ENCODE measurements at places on chromosomes 4 and X. TPM values are rescaled to one million over a fixed set of nuclear protein-coding genes. Genes with fewer than 3 reads are reported as not detected.

TMEM154 gene
- total RNA-seq = 0.54 TPM

DNA sequence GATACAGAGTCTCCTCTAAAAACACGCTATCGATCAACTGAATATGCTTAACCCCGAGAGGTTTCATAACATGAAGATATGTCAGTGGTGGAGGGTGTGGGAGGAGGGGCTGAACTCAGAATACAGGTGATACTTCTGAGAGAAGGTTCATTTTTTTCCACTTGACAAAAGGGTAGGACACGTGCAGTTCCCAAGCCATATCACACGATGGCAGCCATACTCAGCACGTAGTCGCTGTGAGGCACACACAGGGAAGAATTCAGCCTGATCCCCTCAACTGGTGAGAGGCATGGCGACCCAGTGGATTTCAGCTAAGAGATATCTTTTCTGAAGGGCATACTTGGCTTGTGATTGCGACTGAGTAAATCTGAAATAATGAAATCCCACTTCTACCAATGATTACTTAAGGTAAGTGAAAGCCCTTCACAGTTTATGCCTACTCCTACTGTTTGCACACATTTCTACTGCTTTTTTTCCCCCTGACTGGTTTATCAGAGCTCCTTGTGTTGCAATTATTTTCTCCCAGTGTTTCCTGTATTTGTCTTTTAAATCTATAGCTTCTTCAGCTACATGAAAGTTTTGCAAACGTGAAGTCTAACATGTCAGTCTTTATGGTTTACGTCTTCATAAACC lies 133.1 kb downstream of the CORIN start:
- H3K4me1 ChIP-seq = no peaks in the 10 kb centered on the region
- no peaks in the 10 kb centered on the region for H3K36me3 ChIP-seq
- no peaks in the 10 kb centered on the region for H3K27me3 ChIP-seq
- H3K27ac ChIP-seq = no peak overlapping the region
- no peak overlapping the region for H3K4me3 ChIP-seq

SGCB gene
- 92.7 TPM for total RNA-seq

GRCh38 chrX:133984857-133985163 lies 584 bp downstream of the GPC3 start:
- no peaks in the 10 kb centered on the region for H3K36me3 ChIP-seq
- no peak overlapping the region for H3K27ac ChIP-seq
- H3K4me1 ChIP-seq = peaks cover 4% of the 10 kb centered on the region
- no peak overlapping the region for H3K4me3 ChIP-seq

- H3K27me3 ChIP-seq = no peaks in the 10 kb centered on the region
- no peak for DNase-seq
- no peak overlapping the region for H3K4me3 ChIP-seq
- no peaks in the 10 kb centered on the region for H3K36me3 ChIP-seq
- no peak overlapping the region for H3K27ac ChIP-seq
- no peaks in the 10 kb centered on the region for H3K4me1 ChIP-seq
These were observed 73.3 kb upstream of the STX18 start for GRCh38 chr4:4614925-4615678.

GRCh38 chr4:165191348-165191656 lies 16.1 kb upstream of the KLHL2 start:
- H3K27me3 ChIP-seq = no peaks in the 10 kb centered on the region
- no peaks in the 10 kb centered on the region for H3K4me1 ChIP-seq
- H3K27ac ChIP-seq = no peak overlapping the region
- no peak for DNase-seq

- no peak within 1 kb of the TSS for H3K27ac ChIP-seq
- no peaks in the 10 kb centered on the region for H3K4me1 ChIP-seq
- H3K36me3 ChIP-seq = no peaks in the 10 kb centered on the region
These were observed at the start of gene MAGEA8 for GRCh38 chrX:149881081-149881711. Gene MAGEA8 (plus strand): TSS chrX:149881183. CDS start chrX:149884273, 3,090 bp downstream.

GRCh38 chr4:151356510-151356909 lies 31.1 kb upstream of the SH3D19 start:
- no peak for DNase-seq
- H3K4me3 ChIP-seq = no peak overlapping the region
- no peaks in the 10 kb centered on the region for H3K27me3 ChIP-seq
- no peaks in the 10 kb centered on the region for H3K4me1 ChIP-seq
- no peaks in the 10 kb centered on the region for H3K36me3 ChIP-seq

- no peaks in the 10 kb centered on the region for H3K27me3 ChIP-seq
- H3K4me3 ChIP-seq = no peak overlapping the region
- no peaks in the 10 kb centered on the region for H3K36me3 ChIP-seq
- no peak for DNase-seq
- H3K4me1 ChIP-seq = no peaks in the 10 kb centered on the region
These were observed 223.4 kb upstream of the ATOH1 start for GRCh38 chr4:93605163-93605562.

DMD gene
- total RNA-seq = 189 TPM

GPR50 gene
- not detected for total RNA-seq

GRCh38 chr4:87985097-87985886 lies 9.8 kb downstream of the SPP1 start:
- no peaks in the 10 kb centered on the region for H3K36me3 ChIP-seq
- H3K27me3 ChIP-seq = no peaks in the 10 kb centered on the region
- H3K4me3 ChIP-seq = no peak overlapping the region
- no peak overlapping the region for H3K27ac ChIP-seq
- no peaks in the 10 kb centered on the region for H3K4me1 ChIP-seq
- no peak for DNase-seq

DNA sequence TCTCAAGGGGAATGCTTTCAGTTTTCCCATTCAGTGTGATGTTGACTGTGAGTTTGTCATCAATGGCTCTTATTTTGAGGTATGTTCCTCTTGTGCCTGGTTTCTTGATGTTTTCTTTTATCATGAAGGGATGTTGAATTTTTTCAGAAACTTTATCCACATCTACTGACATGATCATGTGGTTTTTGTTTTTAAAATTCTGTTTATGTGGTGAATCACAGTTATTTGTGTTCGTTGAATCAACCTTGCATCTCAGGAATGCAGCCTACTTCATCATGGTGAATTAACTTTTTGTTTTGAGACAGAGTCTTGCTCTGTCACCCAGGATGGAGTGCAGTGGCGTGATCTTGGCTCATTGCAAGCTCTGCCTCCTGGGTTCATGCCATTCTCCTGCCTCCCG lies 263.1 kb upstream of the KLF3 start:
- H3K4me3 ChIP-seq = no peak overlapping the region
- H3K27ac ChIP-seq = no peak overlapping the region
- H3K27me3 ChIP-seq = no peaks in the 10 kb centered on the region

DNA sequence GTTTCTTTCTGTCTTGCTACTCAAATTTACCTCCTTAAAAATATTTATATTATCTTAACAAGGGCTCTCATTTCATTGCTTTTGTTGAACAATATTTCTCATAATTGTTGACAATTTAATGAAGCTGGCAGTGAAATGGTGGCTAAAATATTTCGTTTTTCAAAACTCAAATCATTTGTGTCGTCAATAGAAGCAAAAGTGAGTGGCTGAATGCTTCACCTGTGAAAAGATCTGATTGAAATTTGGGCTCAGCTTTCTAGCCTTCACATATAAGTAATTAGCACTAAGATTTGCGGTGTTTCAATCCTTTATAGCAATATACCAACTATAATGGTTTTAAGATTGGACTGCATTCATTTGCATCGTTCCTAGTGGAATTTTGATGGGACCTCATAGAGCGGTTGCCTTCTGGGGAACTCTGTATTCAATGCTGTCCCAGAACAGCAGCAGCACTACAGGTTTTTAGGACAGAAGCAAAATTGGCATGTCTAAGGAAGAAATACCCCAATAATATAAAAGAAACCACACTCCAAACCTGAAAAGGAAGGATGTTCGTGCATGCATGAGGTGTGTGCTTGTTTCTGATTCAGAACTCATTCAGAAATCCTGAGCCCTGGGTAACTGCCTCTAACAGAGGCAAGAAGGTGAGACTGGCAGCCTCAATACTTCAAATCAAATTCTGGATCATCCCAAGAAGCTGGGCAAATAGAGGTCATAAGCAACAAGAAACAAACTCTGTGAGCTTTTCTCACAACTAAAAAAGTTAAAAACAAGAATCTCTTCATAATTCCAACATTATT lies 2.5 kb downstream of the CXCL1 start:
- H3K4me3 ChIP-seq = no peak overlapping the region
- no peak overlapping the region for H3K27ac ChIP-seq
- peaks cover 17% of the 10 kb centered on the region for H3K27me3 ChIP-seq

GRCh38 chrX:118928151-118928550 lies 46.3 kb upstream of the LONRF3 start:
- no peaks in the 10 kb centered on the region for H3K27me3 ChIP-seq
- H3K27ac ChIP-seq = no peak overlapping the region
- H3K36me3 ChIP-seq = no peaks in the 10 kb centered on the region
- no peak for DNase-seq

MAGEA11 gene
- not detected for total RNA-seq

DNA sequence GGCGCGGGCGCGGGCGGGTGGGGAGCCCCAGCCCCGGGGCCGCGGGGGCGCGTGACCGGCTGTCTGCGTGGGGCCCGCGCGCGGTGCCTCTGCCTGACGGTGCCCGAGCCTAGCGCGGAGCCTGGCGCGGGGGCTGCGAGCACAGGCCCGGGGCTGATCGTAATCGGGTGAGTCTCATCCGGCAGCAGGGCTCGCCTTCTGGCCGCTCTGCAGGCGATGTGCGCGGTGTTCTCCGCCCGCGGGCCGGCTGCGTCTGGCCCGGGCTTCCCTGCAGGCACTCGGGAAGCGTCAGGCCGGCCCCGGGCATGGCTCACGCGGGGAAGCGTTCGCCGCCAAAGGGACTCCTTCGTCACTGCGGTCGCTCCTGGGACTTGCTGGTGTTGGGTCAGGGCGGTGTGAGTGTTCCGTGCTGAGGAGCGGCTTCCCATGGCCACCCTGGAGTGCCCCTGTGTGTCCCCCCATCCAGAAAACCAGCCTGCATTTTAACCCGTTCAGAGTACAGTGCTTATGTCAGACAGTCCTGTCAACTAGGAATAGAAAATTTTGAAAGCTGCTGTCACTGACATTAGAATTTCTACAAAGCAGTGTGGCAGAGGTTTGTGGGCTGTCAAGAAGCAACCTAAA lies 40.6 kb downstream of the FAM149A start:
- no peaks in the 10 kb centered on the region for H3K36me3 ChIP-seq
- H3K27ac ChIP-seq = peak overlapping the region; percentile 88
- H3K27me3 ChIP-seq = no peaks in the 10 kb centered on the region
- DNase-seq = peak; percentile 76

DNA sequence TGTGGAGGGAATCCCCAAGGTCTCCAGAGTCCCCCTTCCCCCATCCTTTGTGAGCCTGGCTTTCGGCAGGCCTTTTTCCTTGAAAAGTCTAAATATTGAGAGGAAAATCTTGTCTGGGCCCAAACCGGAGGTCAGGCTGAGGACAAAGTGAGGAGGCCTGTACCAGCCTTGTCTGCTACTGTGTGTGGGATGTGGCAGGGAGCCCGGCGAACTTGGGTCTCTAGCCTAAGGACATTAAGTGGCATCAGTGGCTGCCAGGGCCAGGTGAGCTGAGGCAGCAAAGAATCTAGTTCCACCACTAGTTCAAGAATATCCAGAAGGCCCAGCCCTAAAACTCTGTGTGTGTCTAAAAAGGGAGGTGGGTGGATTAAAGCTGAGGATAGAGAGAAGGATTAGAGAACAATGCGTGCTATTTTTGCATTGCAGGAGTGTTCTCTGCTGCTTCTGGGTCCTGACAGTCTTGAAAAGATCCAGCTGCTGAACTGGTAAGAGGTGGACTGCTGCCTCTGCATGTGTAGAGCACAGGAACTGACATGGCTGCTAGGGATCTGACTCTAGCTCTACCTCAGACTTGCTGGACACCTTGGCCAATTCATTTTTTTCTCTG lies 1.2 kb upstream of the AMER1 start:
- peak overlapping the region; percentile 69 for H3K4me3 ChIP-seq
- H3K27ac ChIP-seq = peak overlapping the region; percentile 93

GRCh38 chr4:57371671-57372070 lies 261.5 kb upstream of the IGFBP7 start:
- no peak overlapping the region for H3K27ac ChIP-seq
- H3K27me3 ChIP-seq = no peaks in the 10 kb centered on the region
- no peaks in the 10 kb centered on the region for H3K36me3 ChIP-seq
- H3K4me1 ChIP-seq = no peaks in the 10 kb centered on the region

DNA sequence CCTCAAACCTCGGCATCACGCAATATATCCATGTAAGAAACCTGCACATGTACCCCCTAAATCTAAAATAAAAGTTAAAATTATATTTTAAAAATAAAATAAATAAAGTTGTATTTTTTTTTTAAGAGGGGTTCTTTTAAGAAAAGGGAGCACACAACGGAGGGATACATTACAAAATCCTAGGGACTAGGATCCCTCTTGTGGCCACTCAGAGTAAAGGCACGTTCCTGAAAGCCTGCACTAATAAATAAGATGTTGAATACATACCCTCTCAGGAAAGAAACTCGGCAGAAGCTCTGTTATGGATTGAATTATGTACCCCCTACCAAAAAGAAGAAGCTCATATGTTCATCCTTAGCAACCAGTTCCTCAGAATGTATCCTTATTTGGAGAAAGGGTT lies 50.9 kb upstream of the PRDX4 start:
- H3K27ac ChIP-seq = no peak overlapping the region
- no peaks in the 10 kb centered on the region for H3K36me3 ChIP-seq
- no peak for DNase-seq
- H3K4me1 ChIP-seq = no peaks in the 10 kb centered on the region
- H3K27me3 ChIP-seq = no peaks in the 10 kb centered on the region

NUDT10 gene
- total RNA-seq = 8.0 TPM

DNA sequence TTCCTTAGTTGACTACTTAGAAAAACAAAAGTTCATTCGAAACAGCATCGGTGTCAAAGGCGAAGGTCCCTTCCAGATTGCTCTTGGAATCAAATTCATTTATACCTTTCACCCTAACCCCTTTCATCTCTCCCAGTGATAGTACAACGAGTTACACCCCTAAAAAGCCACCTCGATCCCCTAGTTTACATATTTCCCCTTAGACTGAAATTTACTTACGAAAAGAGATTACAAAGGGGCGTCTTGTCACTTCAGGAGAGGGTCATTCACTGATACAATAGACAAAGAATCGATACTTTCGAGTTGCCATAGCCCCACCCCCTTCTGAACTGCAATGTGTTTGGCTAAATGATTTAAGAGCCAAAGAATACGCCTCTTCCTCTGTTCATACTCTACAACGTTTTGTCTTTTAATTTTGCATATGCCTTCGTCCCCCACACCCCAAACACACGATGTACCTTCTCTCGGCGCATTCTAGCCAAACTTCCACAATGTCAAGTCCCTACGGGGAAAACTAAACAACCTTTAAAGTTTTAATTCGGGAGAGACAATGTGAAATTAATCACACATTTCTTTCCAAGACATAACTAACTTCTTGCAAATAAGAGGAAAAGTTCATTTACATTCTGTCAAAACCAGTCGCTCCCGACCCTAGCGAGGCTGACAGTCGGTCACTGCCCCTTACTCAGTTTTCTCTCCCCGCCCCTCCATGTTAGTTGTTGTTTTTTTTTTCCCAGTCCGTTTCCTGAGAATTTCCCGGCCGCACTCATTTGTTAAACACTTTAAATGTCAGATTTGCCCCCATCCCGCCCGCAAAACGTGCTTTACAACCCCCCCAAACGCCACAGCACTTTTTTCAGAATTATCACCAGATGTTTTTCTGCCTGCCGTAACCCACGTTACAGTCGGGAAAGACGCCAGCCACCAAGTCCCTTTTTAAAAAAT lies 88.6 kb downstream of the HPRT1 start:
- H3K4me3 ChIP-seq = peak overlapping the region; percentile 54
- H3K36me3 ChIP-seq = no peaks in the 10 kb centered on the region
- peak overlapping the region; percentile 83 for H3K27ac ChIP-seq
- H3K4me1 ChIP-seq = no peaks in the 10 kb centered on the region
- DNase-seq = no peak

PAGE4 gene
- total RNA-seq = not detected

Data from sigmoid colon (tissue), 7 donors.